ENCODE measurements at places on chromosomes 16 and 17.

GRCh38 chr16:12750554-12750918 is 53.2 kb downstream of the CPPED1 start:
- DNase-seq, result no peak

GRCh38 chr17:43892647-43892952 is 14.7 kb downstream of the MPP2 start:
- DNase-seq, result no peak

DNA sequence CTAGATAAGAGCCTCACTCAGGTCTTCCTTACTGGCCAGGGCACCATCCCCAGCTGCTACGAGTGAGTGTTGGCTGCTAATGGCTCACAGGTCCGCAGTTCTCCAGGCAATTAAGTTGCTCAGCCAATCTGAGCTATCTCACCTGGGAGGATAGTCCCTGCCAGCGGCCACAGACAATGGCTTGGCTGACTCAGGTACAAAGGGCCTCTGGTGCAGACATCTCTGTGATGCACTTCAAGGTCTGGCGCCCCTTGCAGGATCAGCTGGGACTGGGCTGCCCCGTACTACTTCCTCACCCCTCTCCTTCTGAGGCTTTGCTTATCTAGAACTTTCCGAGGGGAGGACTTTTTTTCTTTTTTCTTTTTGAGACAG is 49.2 kb upstream of the EMP2 start:
- DNase-seq, result no peak

DNA sequence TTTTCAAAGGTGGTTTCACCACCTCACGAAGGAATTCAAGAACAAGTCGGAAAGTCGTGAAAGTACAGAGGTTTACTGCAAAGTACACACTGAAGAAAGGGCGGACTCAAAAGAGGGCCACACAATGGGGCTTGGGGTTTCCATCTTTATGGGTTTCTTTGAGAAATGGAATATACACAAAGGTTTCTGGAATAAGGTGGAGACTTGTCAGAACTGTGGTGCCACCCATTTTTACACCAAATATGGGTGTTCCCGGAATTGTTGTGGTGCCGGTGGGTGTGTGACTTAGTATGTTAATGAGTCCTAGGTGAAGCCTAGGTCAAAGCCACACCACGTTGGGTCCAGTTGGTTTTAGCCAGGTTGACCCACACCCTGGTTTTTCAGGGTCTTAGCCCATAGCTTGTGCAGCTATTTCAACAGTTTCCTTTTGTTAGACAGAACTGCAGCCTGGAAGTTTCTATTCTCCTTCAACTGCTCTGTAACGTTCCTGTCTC is 567 bp upstream of the GCSH start:
- DNase-seq, result no peak

GRCh38 chr16:62105244-62105643 is 69.0 kb upstream of the CDH8 start:
- no peak for DNase-seq

DNA sequence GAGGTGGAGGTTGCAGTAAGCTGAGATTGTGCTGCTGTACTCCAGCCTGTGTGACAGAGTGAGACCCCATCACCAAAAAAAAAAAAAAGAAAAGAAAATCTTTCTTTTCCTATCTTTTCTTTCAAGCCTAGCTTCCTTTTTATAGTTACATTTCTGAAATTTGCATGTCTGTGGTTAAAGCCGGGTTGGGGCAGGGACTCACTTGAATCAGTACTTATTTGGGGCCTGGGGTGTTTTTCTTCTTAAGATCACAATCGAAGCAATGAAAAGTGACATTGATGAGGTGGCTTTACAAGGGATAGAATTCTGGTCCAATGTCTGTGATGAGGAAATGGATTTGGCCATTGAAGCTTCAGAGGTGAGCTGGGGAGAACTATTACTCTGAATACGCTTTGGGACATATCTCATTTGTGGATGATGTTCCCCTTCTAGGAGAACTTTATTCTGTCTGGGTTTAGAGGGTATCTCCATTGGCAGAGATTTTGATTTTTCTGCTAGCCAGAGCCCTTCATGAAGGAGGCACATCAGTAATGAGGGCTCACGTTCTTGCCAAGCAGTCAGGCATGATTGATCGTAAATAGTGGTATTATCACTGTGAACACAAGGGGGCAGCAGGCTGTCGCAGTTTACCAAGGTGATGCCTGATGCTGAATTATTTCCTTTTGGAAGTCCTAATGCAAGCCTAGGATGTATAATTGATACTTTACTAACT is 14.3 kb downstream of the KPNB1 start:
- DNase-seq, result peak; percentile 53

Data from right forelimb (tissue), 1 donor.